ENCODE measurements at places on chromosomes 5 and 9.

- DNase-seq, result no peak
Observed at GRCh38 chr9:9820436-9820835, 792.4 kb downstream of the PTPRD start.

DNA sequence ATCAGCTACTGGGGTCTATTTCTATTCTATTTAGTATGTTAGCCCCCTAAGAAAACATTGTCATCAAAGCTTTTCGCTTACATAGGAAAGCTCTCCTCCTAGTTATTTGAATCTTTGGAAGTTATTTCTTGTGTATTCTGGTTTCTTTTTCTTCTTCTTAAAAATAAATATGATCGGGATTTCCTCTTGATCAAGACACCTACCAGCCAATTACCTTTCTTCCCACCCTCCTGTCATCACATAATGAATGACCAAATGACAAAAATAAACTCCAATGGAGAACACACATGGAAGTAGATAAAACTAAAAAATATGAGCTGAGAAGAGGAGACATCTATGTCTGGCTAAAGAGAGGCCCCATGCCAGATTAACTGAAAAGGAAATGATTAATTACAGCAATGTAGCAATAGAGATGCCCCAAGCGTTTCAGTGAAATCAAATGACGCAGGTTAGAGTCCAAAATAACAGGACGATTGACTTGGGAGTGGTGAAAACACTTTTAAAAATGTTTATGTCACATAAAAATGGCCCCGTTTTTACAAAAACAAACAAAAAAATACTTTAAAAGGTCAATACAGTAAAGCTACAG, 59.5 kb upstream of the PCSK1 start:
- no peak for DNase-seq

DNA sequence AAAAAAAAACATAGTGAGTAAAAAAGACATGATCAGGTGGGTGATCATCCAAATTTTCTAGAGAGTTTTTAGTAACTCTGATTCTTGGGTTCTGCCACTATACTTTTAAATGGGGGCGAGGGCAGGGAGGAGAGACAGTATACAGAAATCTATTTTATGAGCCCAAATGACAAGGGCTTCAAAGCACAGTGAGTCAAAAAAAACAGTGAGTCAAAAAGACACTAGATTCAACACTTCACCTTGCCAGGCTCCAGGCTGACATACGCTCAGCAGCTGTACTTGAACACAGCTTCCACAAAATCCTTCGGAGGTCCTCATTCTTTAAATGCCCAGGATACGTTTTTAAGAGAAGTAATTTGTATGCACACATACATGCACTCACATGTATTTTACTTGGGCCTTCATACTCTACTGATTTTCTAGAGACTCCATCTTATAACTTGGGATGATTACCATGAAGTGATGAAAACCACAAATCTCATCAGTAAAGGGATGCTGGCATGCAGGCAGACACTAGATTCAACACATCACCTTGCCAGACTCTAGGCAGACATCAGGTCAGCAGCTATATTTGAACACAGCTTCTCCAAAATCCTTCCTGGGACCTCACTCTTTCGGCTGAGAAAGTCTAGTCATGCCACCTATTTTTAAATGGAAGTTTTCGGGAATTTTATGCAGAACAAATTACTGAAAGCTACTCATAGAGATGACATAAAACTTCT, 28.8 kb downstream of the NR3C1 start:
- DNase-seq, result no peak

- DNase-seq, result no peak
Observed at GRCh38 chr9:75623462-75623861, 267.0 kb upstream of the PCSK5 start.

GRCh38 chr5:96968074-96968473, 32.2 kb downstream of the LNPEP start:
- DNase-seq, result no peak

- DNase-seq, result no peak
Observed at GRCh38 chr9:134419684-134420076, 93.4 kb downstream of the RXRA start.

GRCh38 chr5:96128204-96128864, 166.7 kb upstream of the ELL2 start:
- no peak for DNase-seq

DNA sequence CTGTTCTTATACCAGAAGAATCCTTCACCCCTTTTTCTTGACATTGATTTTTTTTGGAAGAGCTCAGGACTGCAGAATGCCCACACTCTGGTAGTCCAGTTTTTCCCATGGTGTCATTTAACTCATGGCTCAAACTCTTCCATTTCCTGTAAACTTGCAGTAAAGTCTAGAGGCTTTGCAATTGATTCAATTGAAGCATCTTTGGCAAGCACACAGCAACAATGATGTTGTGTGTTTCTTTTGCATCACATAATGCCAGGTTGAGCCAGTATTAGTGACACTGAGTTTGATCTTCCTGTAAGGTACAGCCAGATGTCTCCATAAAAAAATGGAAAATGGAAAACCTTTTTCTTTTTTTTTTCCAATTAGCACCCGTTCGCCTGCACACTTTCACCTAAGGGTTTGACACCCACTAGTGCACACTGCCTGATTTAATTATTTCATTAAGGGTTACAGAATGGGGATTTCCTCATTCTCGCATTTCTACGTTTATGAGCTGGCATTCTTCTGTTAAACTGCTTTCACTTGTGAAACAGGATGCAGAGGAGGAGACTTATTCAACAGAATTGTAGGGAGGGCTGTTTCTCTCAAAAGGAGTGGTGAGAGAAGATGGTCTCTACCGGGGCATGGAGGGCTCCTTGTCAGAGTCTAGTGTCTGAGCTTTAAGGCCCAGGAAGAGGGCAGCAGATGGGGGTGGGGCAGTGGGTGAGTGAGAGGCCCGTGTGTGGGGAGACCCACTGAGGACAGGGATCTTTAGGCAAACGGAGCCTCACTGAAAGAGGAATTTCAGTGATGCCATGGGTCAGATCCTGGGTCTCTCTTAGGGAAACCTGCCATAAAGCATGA, 2.2 kb upstream of the S1PR3 start:
- DNase-seq, result peak; percentile 18

GRCh38 chr9:114193090-114193489, 37.8 kb downstream of the COL27A1 start:
- no peak for DNase-seq

DNA sequence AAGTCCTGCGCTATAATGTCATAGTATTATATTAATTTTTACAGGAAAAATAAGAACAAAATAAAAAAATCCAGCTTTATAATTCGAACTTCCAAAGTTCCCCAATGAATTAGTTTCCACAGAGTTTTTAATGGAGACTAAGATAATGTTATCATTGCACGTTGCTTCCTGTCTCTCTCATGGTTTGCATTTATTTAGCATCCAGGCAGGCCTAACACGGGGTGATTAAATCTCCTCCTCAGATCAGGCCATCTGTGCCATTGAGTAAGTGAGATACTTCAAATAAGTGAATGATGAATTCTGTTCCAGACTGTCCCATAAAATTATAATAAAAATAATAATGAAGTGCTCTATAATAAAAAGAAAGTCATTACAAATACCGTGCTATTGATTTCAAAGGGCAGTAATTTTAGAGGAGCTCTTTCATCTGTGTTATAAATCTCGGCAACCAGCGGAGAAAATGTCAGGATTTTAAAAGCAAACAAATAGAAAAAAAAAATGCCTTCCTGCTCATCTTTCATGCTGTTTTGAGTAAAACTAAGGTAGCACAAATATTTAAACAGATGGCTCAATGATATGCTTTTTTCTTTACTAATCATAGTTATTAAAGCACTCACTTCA, 570.6 kb upstream of the ZNF608 start:
- no peak for DNase-seq

GRCh38 chr9:121990600-121991306, 102.4 kb downstream of the TTLL11 start:
- DNase-seq, result no peak

DNA sequence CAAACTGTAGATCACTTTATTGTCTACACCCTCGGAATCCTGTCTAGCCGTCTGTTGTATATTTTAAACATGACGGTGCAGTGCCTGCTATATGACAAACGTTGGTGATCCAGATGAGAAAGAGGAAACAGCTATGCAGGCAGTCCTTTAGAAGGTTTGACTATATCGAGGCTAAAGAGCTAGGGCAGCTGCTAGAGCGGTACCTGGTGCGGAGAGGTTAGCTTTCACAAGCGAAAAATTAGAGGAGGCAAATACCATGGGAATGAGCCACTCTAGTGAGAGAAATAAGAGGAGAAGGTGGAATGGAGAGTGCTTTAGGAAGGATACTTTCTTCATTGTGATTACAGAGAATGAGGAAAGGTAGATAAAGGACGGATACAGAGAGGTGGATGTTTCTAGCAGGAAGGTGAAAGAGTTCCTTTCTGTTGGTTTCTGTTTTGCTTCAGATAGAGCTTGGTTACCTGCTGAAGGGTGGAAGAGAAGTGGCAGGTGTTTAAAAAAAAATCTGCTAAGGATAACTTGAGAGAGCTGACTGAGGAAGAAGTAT, 959 bp upstream of the FBXL17 start:
- DNase-seq, result no peak

- DNase-seq, result no peak
Observed at GRCh38 chr5:125409861-125410536, 663.6 kb upstream of the ZNF608 start.

- DNase-seq, result no peak
Observed at GRCh38 chr5:141879941-141880738, 1.9 kb upstream of the PCDH1 start.

DNA sequence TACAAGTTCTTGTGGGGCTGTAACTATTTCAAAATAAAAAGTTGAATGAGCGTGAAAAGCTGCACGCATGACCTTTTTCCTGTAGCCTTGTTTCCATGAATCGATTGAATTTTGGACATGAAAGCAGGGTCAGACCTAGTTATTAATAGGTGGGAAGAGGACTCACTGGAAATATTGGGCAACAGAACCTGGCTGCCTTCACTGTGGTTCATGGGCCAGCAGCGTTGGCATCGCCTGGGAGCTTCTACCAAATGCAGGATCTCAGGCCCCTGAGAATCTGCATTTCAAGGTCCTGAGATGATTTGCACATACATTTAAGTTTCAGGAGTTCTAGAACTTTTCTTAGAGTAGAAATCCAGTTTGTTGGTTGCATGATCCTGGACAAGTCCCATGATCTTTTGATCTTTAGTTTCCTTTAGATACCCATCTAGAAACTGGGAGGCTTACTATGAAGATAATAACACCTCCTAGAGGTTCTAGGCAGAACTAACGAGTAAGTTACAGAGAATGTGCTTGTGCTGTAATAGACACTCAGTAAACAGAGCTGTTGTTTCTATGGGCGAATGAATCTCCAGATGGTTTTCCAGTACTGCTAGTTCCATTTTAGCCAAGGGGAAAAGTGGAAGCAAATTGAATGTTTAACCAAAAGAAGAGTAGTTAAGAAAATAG, 12.4 kb downstream of the ANKRD33B start:
- no peak for DNase-seq

DNA sequence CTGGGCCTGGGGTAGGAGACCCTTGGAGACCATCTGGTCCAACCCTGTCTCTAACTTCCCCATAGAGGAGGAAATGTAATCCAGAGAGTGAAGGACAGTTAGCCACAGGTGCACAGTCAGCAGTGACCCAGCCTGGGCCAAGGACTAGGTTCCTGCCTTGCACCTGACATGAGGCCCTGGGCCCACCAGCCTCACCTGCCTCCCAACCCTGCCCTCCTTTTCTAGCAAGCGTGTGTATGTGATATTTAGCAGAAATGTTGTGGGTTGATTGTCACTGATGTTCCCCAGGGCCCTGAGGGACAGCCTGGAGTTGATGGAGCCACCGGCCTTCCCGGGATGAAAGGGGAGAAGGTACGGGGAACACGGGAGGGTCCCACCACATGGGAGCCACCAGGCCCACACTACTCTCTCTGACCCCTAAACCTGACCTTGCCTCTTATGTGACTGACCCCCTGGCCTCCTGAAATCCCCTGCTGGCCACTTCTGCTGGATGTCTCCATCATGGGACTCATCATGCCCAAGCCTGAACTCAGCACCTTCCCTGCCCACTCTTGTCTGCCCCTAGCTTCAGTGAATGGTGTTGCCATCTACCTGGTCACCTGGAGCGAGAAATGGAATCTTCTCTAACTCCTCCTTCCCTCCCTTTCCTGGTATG, 79.2 kb upstream of the TGFBR1 start:
- DNase-seq, result no peak

DNA sequence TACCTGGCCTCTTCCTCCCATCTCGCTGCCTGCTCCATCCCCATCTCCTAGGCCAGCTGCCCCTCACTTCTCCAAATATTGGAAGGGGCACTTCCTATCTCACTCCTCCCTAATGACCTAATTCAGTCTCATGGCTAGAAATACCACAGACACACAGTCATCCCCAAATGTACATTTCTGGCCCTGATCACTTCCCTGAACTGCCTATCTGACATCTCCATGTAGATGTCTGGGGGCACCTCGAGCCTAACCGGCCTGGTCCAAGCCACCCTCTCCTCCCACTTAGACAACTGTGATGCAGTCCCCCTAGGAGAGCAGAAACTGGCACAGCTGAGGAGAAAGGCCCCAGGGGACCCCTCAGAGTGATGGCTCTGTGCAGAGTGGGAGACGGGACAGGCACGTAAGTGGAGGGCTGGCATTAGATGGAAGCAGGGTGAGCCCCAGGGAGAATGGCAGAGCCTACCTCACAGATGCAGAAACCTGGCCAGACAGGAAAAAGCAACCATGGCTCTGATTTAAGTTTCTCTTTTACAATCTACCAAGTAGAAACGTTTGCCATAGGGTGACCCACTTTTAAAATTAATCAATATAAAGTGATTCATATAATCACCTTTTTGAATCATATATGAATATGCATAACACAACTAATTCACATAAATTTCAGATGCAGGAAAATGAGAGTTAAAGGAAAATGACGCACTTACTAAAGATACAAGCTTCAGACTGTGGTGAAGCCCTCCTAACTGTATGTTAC, 22.1 kb downstream of the CAMSAP1 start:
- DNase-seq, result no peak

GRCh38 chr5:168779333-168779732, 200.2 kb upstream of the PANK3 start:
- DNase-seq, result no peak

GRCh38 chr9:28365020-28365640, 791.8 kb upstream of the C9orf72 start:
- DNase-seq, result no peak

- peak; percentile 60 for DNase-seq
Observed at GRCh38 chr5:42756606-42757601, at the start of gene CCDC152. CCDC152 (plus strand) TSS chr5:42756818; CDS start chr5:42759122, 2,304 bp downstream.

GRCh38 chr9:133619791-133620190, 10.6 kb upstream of the FAM163B start:
- DNase-seq, result peak; percentile 49

DNA sequence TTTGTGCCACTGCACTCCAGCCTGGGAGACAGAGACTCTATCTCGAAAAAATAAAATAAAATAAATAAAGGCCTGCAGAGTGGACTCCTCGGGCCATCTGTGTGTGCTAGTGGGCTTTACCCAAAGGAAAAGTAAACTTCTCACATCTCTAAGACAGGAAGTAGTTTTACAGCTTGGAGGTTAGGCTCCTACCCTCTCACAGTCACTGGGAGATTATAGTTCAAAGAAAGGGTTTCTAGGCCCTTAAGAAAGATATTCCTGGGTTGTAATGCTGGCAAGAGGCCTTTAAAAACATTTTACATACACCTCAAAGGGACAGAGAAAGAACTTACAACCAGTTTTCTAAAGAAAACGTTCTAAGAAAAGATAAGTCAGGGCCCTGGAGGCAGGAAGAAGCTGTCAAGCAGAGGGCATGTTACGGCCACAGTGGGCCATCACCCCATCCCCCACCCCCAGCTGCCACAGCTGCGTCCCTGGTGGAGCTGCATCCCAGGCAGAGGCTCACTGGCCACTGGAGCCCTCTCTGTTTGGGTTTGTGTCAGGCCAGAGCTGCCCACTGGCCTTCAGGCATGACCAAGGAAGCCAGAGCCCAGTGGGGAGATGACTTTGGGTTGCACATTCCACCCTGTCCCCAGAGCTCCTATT, 78.1 kb upstream of the CDK20 start:
- DNase-seq, result no peak

- no peak for DNase-seq
Observed at GRCh38 chr9:82031538-82032280, 43.1 kb downstream of the SPATA31D1 start.
